ENCODE measurements at places on chromosomes 3 and 15. TPM values are rescaled to one million over a fixed set of nuclear protein-coding genes. Genes with fewer than 3 reads are reported as not detected.

GALK2 gene
- total RNA-seq = 18.7 TPM

PRRT3 gene
- total RNA-seq = 0.96 TPM

FETUB gene
- total RNA-seq = not detected

C2CD4A gene
- total RNA-seq = not detected

HES1 gene
- total RNA-seq = 32.9 TPM

NTRK3 gene
- total RNA-seq = not detected

ASB14 gene
- not detected for total RNA-seq

GRIP2 gene
- 0.34 TPM for total RNA-seq

PTH1R gene
- total RNA-seq = 0.32 TPM

KLHL6 gene
- 0.15 TPM for total RNA-seq

NAALADL2 gene
- 2.9 TPM for total RNA-seq

GNAT1 gene
- not detected for total RNA-seq

ANKUB1 gene
- total RNA-seq = not detected

IL17RE gene
- 14.3 TPM for total RNA-seq

LSAMP gene
- 0.25 TPM for total RNA-seq

IGSF11 gene
- total RNA-seq = not detected

FURIN gene
- 42.0 TPM for total RNA-seq

RTP1 gene
- total RNA-seq = not detected

ZPLD1 gene
- not detected for total RNA-seq

COLQ gene
- total RNA-seq = 1.9 TPM

KNG1 gene
- 0.25 TPM for total RNA-seq

LRRIQ4 gene
- total RNA-seq = not detected
